Stimulated activated CD8-positive, alpha-beta memory T cell treated with anti-CD3 and anti-CD28 coated beads, Interleukin-2, amount 100 ng/mL, for 1 hour (primary cell): ENCODE measurements at places on chromosomes 1 and 21.

DNA sequence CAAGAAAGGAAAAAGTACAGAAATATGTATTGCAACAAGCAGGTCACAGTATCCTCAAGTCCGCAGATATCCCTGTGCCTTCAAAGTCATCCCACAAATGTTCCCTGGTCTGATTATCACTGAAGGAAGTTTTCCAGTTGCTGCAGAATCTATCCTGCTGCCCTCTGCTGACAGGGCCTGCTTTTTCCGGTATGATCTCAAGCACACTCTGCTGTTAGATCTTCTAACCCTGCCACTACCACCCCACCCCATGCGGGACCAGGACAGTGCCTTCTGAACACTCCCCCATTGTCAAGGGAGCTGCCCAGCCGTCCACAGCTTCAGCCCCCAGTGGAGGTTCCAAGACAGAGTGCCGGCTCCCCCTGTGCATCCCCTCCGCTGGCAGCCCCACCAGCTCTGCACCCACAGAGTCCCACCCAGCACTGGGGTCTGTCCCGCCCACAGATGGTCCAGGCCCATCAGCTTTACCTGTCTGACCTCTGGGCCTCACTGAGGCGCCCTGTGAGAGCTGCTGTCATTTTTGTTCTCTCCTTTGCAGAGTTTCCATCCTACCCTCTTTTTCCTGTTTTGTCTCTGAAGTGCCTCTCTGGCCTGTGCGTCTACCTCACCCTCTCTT lies 27.9 kb downstream of the FAM163A start:
- no peak for DNase-seq

GRCh38 chr1:8352886-8353785 lies 35.2 kb downstream of the SLC45A1 start:
- no peak for DNase-seq

- no peak for DNase-seq
These were observed 3.4 kb downstream of the OR2T11 start for GRCh38 chr1:248631354-248632008.

DNA sequence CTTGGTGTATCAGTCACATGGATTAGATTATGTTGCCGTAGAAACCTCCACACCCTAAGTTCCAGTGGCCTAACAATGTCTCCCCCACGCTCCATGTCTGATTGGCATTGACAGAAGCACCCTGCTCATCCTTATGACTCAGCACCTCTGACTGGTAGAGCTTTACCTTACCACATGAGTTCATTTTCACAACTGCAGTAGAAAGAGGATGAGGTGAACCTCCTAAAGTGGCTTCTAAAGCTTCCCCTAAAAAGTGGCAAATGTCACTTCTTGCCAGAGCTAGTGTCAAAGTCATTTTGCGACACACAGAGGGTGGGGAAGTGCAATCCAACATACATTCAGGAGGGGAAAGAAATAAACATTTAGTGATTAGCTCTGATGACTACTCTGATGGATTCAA lies 30.6 kb upstream of the LYPD8 start:
- no peak for DNase-seq

- DNase-seq, result no peak
These were observed 457 bp downstream of the TRAPPC3 start for GRCh38 chr1:36148821-36149236.
